NCI-H1092 (cell line): ENCODE measurements at places on chromosomes 5 and 9.
A peak's percentile ranks its signal among the peaks of the same experiment; 100 is the strongest.

DNA sequence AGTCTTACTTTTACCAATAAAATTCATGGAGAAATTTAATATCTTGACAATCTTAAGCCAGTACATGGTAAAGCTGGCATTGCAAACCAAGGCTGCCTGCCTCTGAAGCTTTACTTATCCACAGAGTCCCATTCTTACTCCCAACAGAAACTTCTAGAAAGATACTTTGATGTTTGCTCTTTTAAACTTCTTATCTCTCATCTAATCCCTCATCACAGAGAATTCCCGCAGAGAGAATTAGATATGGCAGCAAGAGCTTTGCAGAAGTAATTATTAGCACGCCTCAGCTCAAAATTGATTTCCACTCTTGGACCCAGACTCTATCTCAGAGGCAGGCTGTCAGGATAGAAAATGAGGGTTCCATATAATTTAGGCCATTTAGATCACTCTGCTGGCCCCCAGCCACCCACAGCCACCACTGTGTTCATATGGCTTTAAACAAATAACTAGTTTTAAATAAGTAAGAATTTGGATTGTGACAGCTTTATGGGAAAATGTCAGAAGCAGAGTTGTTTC is 37.9 kb upstream of the GAS1 start:
- DNase-seq, result no peak

DNA sequence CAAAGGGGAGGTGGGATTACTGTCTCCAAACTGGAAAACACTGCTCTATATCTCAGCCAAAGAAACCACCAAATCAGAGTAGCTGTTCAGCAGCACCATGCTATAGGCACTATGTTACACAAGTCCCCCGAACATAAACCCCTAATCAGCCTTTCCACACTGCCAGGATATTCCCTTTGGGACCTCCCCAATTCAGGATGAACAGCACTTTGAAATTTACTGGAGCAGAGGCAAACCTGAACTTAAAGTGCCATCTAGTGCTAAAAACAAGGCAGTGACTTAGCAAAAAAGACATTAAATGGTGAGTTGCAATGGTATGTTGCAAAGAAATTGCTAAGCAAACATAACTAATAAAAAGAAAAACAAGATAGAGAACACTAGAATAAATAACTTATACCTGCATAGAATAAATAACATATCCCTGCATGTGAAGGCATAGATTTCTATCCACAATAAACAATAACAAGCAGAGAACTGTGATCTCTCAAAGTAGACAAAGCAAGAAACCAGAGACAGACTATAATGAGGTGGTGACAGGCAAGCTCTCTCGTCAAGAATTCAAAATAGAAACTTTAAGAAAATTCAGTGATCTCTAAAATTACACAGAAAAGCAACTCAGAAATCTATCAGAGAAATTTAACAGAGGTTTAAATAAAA is 584.4 kb upstream of the ACO1 start:
- peak; percentile 52 for DNase-seq

GRCh38 chr9:34611811-34612787 is at the start of gene RPP25L:
TSS of gene RPP25L (minus strand) at chr9:34612097. CDS start at chr9:34611296, 801 bp downstream.
- peak; percentile 78 for DNase-seq

- DNase-seq, result no peak
Observed at GRCh38 chr9:136228107-136228875, 17.3 kb downstream of the QSOX2 start.

GRCh38 chr9:82604947-82605656 is 457.8 kb downstream of the RASEF start:
- DNase-seq, result no peak

DNA sequence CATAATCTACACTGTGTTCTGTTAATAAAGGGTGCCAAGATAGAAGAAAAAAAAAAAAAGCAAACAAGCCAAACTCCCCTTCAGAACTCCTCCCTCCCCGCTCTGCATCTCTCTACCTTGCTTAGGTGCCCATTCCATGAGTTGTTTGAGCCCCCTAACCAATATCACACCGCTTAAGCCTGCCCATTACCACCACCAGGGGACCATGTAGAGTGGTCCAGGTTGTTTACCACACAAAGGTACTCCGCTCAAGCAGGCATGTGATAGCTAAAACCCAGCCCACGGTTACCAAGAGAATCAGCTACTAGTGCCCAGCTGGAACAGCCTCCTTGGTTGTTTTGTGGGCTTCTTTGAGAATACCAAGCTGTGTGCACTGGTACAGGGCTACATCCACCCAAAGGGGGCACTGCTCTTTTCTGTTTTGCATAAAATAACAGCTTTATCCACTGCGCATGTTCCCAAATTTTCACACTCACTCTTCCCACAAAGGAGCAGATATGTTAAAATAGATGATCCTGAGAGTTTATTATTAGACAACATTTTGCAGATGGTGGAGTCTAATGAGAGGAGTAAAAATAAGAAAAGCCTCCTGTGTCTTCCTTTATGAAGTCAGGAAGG is 304.1 kb downstream of the DEPDC1B start:
- no peak for DNase-seq

DNA sequence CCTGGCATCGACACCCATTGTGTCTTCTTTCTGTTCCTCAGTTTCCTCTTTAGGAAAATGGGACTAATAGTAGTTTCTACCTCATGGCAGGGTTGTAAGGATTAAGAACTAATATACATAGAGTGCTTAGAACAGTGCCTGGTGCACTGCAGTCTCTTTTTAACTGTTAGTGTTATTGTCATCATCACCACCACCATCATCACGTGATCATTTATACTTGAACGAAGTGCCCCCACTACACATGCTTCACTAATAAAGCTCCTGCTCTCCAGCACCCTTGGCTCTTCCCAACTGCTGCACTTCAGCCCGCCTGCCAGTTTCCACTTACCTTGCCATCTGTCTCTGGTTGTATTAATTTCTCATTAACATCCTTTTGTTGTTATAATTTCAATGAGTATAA is 35.8 kb upstream of the MAST4 start:
- DNase-seq, result no peak

- no peak for DNase-seq
Observed at GRCh38 chr5:96928931-96929708, 6.8 kb upstream of the LNPEP start.

GRCh38 chr5:32258424-32258823 is 54.3 kb downstream of the MTMR12 start:
- DNase-seq, result no peak

GRCh38 chr9:127635201-127635735 is 23.2 kb downstream of the STXBP1 start:
- no peak for DNase-seq

- DNase-seq, result peak; percentile 1
Observed at GRCh38 chr5:62354028-62354874, 48.2 kb downstream of the KIF2A start.

DNA sequence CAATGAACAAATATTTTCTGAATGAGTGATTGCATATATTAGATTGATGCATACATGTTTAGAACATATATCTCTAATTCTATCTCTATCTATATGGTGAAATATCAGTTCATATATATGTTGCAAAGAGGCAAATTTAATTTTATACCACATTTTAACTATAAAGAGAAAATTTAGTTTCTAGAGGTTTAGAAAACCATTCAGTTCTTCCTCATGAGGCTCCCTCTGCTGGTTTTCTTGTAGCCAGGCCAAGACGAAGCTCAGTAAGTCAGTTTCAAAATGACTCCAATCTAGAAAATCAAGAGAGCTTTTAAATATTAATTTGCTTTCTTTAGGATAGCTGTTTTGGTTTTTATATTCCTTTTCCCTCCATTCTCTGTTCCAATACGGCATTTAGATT is 312.1 kb downstream of the TMEM232 start:
- DNase-seq, result no peak

DNA sequence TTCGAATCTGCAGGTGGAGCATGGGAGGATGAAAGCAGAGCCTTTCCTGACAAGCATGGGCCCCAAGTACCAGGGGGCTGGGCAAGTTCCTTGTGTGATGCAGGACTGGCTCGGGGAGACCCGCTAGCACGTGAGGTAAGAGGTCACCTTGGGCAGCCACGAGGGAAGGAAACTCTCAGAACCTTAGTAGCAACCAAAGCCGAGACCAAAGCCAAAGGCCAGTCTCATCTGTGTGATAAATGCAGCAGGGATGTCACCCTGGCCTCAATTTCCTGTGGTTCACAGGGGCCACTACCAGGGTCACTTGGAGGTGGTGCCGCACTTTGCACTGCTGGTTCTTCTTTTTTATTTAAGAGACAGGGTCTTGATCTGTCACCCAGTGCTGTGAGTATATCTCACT is 39.5 kb downstream of the PRRT1B start:
- DNase-seq, result no peak

DNA sequence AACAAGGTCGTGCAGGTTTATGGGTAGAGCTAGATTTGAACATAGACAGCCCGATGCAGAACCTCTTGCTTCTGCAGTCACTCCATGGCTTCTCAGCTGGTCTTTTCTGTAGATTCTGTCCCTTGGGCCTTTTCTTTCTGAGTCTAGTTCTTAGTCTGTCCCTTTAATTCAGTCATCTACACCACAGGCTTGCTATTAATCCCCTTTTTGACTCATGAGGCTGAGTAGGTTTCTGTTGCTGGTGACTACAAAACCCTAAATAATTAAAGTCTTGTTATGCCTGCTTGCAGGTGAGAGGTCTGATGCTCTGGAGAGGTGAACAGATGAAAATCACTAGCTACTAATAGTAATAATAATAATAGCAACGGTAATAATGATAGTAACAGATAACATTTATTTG is 19.3 kb upstream of the STRBP start:
- no peak for DNase-seq

- DNase-seq, result peak; percentile 89
Observed at GRCh38 chr9:116286297-116286696, 132.7 kb downstream of the PAPPA start.

DNA sequence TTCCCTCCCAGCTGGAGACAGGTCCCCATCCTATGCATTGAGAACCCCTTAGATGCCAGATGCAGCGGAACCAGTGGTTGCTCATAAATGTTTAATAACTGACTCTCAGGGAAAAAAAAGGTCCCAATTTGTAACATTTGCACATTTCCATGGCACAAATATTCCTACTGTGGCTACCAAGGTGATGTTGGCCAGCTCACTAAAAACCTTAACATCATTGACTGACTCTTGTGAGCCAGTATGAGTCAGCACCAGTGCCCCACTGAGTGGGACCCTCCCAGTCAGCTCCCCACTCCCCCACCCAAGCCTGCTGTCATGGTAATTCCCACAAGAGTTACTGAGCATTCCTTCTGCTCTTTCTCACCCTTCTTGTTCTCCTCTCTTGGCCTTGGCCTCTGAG is 26.9 kb upstream of the FGD3 start:
- no peak for DNase-seq

GRCh38 chr5:177399997-177400868 is at the start of gene PFN3:
TSS of gene PFN3 (minus strand) at chr5:177400661. CDS start at chr5:177400576, 85 bp downstream.
- DNase-seq, result no peak

GRCh38 chr5:59709346-59709821 is 184.1 kb downstream of the PDE4D start:
- DNase-seq, result no peak

DNA sequence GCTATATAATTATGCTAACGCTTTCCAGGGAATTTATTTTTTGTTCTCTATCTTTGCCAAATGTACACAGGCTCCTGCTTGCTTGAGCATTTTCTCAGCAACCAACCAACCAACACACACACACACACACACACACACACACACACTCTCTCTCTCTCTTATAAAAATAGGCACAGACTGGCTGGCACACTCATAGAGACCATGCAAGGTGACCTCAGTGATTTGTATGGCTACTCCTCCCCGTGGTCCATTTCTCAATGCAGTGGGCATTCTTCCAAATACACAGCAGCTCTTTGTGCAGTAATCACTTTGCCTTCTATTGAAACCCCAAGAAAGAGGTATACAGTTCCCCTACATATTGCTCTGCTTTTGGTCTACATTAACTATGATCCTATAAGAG is 416.0 kb downstream of the MAN2A1 start:
- peak; percentile 1 for DNase-seq

DNA sequence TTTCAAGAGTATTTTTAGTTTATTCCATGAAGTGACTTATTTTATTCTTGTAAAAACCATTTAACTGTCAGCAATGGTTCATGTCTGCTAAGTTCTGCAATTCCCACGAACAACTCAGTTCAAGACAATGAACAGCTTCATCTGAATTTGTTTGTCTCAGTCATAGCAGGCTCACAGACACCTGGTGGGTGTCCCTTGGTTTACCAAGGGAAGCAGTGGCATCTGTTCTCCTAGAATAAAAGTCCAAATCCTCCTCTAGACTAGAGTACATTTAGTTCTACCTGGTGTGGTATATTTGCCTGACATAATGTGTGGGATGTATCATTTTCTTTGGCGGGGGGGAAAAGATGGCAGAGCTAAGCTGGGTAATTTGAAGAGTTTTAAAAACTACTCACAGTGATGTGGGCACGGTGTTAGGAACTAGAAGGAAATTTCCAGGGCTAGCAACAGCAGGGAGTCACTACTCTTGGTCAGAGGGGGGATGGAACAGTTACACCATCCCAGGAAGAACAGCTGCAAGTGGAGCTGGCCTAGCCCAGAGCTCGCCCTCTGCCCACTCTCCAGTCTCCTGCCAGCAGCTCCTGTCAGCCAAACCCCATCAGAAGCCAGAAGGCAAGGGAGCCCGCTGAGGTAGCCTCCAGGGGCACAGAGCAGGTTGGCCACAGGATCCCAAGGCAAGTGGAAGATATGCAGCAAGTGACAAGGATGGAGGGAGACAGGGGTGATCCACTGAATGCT is 100.3 kb downstream of the PJA2 start:
- DNase-seq, result no peak

- no peak for DNase-seq
Observed at GRCh38 chr5:74146796-74147195, 493.7 kb downstream of the ENC1 start.

- DNase-seq, result no peak
Observed at GRCh38 chr9:75395336-75395735, 307.0 kb downstream of the OSTF1 start.

DNA sequence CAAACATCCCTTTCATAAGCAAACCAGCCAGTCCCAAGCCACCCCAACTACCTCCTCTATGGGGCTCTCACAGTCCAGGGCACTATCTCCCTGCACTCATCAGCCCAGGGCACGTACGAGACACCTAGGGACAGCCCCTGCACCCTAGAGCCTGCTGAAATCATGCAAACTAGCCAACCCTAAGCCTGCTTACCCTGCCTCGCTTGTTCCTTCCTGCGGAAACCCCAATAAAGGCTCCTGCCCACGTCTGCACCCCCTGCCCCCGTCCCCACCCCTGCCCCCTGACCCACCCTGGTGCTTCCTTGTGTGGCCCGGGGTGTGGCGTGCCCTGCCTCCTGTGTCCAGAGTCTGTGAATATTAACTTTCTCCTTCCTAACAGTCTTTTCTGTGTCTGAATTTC is 135.9 kb downstream of the GADD45G start:
- DNase-seq, result no peak

GRCh38 chr5:113053511-113053995 is 77.0 kb downstream of the DCP2 start:
- no peak for DNase-seq

- DNase-seq, result no peak
Observed at GRCh38 chr5:154315196-154315595, 124.7 kb downstream of the GALNT10 start.
